ENCODE measurements at places on chromosomes 4 and X. TPM values are rescaled to one million over a fixed set of nuclear protein-coding genes. Genes with fewer than 3 reads are reported as not detected.

DNA sequence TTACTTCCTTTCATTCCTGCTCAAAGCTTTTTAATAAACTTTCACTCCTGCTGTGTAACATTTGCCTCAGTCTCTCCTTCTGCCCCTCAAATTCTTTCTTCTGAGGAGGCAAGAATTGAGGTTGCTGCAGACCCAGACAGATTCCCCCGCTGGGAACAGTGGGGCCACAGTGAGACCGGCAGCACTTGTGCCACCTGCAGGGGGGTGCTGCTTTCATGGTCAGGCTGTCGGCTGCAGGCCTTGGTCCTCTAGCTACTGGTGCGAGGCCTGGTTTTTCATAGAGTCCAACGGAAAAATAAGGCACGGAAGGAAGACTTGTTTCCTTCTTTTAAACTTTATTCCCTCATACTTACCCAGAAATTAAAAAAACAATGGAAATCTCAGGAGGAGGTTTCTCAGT lies 296.7 kb downstream of the NR3C2 start:
- no peak for ATAC-seq

Gene CABS1
- not detected for total RNA-seq

GRCh38 chr4:17701882-17702281 lies 79.5 kb downstream of the FAM184B start:
- ATAC-seq = no peak

Gene TRPC3
- total RNA-seq = 1.9 TPM

Gene CXCL5
- total RNA-seq = not detected

Data from motor neuron (in vitro differentiated cells).